Activated naive CD4-positive, alpha-beta T cell treated with anti-CD3 and anti-CD28 coated beads, Interleukin-2, amount 50 U/mL, for 16 hours (primary cell): ENCODE measurements at places on chromosomes 16 and 17.

GRCh38 chr16:200388-200787, 20.1 kb downstream of the HBQ1 start:
- DNase-seq, result no peak

DNA sequence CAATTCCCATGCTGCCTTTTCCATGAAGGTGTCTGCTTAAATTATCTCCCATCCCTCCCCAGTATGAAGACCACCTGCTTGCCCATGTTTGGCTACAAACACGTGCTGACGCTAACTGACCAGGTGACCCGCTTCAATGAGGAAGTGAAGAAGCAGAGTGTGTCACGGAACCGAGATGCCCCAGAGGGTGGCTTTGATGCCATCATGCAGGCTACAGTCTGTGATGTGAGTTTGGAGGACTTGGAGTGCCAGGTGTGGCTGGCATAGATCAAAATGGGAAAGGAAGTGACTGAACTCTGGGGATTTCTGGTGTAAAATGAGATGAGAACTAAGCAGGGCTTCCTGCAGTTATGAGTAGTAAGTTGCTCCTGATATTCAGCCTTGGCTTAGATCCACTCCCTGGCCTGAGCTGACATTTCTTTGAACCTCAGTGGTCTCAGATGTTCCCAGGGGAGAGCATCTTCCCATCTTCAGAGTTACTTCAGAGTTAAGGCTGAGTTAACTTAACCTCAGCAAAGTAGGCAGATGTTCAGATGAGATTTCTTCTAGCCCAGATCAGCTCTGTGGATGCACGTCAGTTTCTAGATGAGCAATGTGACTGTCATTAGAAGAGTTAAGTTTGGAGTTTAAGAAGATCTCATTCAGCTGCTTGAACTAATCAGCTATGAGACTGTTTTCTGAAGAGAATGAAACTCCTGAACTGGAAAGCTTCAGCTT, 32.7 kb downstream of the ITGB3 start:
- no peak for DNase-seq

DNA sequence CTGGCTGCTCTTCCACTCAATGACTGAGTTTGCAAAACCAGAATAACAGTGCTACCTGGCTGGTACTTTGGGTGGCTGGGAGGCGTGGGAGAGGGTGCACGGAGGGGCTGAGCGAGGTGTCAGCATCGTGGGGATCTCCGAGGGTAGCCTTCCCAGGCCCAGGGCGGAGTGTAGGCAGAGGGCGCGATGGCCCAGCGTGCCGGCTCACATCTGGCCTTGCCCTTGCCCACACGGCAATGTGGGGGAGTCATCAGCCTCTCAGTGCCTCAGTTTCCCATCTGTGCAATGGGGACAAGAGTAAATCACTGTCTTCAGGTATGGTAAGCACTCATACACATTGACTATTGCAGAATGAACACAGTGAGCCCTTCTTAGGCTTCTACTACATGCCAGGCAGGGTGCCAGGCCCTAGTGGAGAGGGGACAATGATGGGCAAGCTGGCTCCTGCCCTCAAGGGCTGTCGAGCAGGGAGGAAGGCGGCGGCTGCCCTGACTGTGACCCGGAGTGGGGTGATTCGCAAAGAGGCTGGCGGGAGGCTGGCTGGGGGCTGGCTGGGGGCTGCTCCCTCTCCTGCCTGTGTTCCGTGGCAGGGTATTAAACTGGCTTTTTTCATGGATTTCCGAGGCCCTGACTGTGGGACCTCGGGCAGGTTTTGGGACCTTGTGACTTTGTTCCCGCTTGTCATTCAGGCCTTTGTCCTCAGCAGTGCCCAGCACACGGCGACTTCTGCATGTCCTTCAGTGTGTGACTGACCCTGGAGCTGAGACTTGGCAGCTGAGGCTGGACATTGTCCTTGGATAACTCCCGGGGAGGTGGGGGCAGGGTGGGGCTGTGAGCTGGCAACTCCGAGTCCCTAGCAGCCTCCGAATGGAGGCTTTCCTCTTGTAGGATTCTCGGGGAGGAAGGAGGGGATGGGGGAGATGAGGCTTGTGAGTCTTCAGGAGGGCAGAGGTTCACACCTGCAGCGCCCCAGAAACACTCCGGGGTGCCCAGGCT, 243.1 kb downstream of the SEC14L1 start:
- no peak for DNase-seq

DNA sequence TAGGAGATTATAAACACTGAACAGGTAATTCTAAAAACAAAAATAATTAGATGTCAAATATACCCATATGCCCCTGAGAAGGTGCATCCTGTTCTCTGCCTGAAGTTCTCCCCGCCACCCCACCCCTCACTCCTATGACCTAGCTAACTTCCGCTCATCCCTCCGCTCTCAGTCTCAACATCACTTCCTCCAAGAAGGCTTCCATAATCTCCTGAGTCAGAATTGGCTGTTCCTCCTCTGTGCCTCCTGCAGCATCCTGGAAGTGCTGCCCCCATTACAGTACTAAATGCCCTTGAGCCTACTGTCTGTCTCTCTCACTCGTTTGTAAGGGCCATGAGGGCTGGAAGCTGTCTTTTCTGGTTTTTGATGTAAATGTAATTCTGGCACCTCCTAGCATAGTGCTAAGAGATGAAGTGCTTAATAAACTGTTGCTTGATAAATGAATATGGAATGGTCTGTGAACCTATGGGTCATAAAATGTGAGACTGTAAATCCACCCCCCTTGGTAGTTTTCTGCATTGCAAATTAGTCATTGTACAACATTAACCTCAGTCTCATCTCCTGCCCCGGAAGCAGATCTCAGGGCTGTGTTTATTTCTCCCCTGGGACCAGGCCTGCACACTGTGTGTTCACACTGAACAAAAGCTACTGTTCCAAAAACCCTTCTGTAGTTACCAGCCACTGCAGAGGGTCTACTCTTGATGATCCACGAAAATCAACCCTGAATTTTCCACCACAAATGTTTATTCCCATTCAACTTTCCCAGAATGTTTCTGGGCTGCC, 3.9 kb upstream of the MYO1D start:
- no peak for DNase-seq

GRCh38 chr17:72677714-72678390, 414.6 kb downstream of the SLC39A11 start:
- no peak for DNase-seq

GRCh38 chr16:51756447-51757123, 605.5 kb upstream of the SALL1 start:
- no peak for DNase-seq

GRCh38 chr16:89233678-89234490, 16.4 kb downstream of the ZNF778 start:
- DNase-seq, result no peak

GRCh38 chr16:5874899-5875298, 777.3 kb upstream of the EEF2KMT start:
- no peak for DNase-seq

DNA sequence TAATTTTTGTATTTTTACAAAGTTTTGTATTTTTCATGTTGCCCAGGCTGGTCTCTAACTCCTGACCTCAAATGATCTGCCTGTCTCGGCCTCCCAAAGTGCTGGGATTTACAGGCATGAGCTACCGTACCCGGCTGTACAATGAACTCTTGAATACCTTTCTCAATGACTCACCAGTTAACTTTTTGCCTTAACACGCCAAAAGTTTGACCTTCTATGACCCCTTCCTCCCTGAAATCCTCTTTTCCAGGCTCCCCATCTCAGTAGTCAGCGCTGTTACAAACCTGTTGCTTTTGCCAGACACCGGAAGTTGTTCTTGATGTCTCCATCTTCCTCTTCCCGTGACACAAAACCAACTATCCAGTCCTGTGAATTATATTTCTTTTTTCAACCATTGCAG, 158.1 kb upstream of the ASIC2 start:
- no peak for DNase-seq

DNA sequence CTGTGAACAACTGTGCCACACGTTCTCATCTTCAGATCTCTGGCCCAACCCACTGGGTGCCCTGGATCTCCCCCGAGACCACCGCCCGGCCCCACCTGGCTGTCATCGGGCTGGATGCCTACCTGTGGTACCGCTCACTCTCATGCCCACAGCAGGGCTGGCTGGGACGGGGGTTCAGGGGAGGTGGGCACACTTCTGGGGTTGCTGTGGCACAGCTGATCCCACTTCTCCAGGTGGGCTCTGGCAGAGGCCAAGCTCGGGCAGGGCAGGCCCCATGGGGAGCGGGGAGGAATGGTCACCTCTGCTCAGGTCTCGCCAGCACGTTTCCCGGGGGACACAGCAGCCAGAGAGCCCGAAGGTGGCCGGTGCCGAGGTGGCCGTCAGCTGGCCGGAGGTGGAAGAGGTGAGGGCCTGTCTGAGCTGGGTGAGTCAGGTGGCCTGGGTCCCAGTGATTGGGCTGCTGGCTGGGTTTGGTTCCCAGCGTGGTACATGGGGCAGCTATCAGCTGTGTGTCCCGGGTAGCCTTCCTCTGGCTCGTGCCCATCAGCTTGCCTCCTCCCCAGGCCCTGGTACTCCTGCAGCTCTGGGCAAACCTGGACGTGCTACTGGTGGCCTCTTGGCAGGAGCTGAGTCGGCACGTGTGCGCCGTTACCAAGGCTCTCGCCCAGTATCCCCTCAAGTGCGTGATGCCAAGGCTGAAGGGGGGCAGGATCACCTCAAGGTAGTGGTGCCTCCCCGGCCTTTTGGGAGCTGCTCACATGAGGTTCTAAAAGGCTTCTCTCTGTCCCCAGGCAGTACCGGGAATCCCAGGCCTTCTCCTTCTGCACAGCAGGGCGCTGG, 2.3 kb upstream of the MRPS34 start:
- DNase-seq, result no peak
